Activated naive CD8-positive, alpha-beta T cell treated with anti-CD3 and anti-CD28 coated beads, Interleukin-2, amount 10 ng/mL, durations not matched to agents 7 days and 5 days (primary cell): ENCODE measurements at places on chromosomes 5 and 9. TPM values are rescaled to one million over a fixed set of nuclear protein-coding genes. Genes with fewer than 3 reads are reported as not detected.

Gene NXNL2
- not detected for total RNA-seq

DNA sequence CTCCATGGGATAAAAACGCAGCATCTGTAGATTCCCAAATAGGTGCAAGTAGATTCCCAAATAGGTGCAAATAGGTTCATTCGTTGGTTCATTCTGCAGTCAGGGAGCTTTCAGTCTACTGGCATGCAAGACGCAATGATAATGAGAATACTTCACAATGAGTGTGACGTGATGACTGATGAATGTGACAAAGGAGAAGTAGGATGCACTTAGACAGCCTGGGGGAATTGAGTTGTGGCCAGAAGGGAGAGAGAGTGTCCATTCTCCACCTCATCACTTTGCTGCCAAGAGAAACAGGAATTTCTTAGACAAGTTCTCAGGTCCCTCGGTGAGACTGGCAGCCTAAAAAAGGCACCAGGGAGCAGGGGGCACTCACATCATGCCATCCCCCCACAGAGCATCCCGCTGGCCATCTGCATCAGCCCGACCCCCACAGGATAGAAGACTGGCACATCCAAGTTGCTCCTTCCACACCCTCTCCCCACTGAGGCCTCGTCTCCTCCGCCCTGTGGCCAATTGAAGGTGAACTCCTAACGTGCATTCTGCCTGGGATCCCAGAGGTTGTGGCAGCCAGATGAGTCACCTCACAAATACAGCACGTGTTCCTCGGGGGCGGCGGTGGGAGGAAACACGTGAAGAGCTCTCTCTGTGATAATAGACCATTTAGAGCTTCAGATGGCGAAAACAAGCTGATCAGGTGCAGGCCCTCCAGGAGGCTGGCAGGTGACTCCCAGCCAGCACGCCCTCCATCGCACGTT, 19.9 kb upstream of the KCNIP1 start:
- no peaks in the 10 kb centered on the region for H3K36me3 ChIP-seq
- H3K27me3 ChIP-seq, result peaks cover 19% of the 10 kb centered on the region
- no peak overlapping the region for H3K27ac ChIP-seq
- no peak for DNase-seq
- H3K4me3 ChIP-seq, result no peak overlapping the region
- H3K4me1 ChIP-seq, result no peaks in the 10 kb centered on the region

Gene FAM163B
- not detected for total RNA-seq

GRCh38 chr5:129461711-129462332, 1.7 kb downstream of the ADAMTS19 start:
- no peaks in the 10 kb centered on the region for H3K36me3 ChIP-seq
- peaks cover 40% of the 10 kb centered on the region for H3K27me3 ChIP-seq
- H3K4me3 ChIP-seq, result peak overlapping the region; percentile 73

- no peak overlapping the region for H3K27ac ChIP-seq
- no peak for DNase-seq
- H3K4me3 ChIP-seq, result no peak overlapping the region
- no peaks in the 10 kb centered on the region for H3K4me1 ChIP-seq
- H3K27me3 ChIP-seq, result no peaks in the 10 kb centered on the region
Observed at GRCh38 chr5:167247816-167248215, 1043.6 kb upstream of the WWC1 start.

Gene GPR151
- total RNA-seq, result not detected

DNA sequence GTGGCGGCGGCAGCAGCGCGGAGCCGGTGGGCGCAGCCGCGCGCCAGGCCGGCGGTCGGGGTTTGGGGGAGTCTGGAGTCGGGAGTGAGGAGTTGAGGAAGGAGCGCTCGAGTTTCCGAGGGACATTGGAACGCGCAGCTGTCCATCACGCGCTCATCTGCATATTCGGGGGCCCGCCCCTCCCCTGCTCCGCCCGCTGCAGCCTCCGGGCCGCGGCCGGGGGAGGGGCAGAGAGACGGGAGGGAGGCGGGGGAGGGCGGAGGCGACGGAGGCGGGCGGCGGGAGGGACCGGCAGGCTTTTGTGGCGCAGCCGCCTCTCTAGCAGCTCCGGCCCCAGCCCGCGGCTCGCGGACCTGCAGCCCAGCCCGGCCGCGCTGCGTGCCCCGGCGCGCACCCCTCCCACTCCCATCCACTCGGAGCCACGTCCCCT, at the start of gene IRX2:
IRX2 (minus strand) TSS at position 86 of the 430 bp plus-strand sequence. CDS start 264 bp downstream, outside the sequence.
- peaks cover 56% of the 10 kb centered on the region for H3K27me3 ChIP-seq
- no peak for DNase-seq
- peaks cover 10% of the 10 kb centered on the region for H3K4me1 ChIP-seq
- H3K4me3 ChIP-seq, result peak within 1 kb of the TSS; percentile 31

DNA sequence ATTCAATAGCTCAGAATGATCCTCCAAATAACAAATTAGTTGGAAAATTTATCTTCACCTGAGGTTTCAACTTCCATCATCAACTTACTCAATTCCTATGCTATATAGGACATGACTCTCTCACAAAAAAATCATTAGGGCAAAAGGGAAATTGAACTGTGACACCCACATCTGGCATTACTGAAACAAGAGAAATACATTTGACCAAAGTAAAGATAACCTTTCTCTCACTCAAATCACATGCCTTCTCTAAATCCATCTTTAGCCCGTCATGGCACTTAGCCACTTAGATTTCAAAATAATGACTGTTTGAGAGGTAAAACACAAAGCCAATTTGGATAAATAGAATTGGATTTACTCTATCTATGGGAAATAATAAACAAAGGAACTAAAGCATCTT, 126.4 kb downstream of the ADAMTS6 start:
- no peaks in the 10 kb centered on the region for H3K36me3 ChIP-seq
- H3K27ac ChIP-seq, result no peak overlapping the region
- H3K4me1 ChIP-seq, result no peaks in the 10 kb centered on the region
- no peaks in the 10 kb centered on the region for H3K27me3 ChIP-seq
- no peak overlapping the region for H3K4me3 ChIP-seq
- DNase-seq, result no peak

DNA sequence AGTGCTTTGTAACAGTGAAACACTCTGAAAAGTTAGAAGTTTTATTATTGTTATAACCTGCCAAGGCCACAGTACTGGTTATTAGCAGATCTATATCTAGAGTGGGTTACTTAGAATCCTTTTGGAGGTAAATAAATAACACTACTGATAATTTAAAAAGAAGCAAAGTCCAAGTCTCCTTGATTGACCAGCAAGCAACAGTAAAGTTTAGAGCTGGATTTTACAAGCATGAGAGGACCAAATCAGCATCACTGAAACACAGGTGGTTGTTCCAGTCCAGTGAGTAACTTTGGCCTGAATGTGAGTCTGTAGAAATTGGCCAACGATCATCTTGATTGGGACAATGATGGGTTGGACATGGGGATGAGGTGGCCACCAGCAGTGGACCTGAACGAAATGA, 77.2 kb upstream of the AGXT2 start:
- peaks cover 4% of the 10 kb centered on the region for H3K4me1 ChIP-seq
- no peak overlapping the region for H3K4me3 ChIP-seq
- DNase-seq, result no peak
- peaks cover 40% of the 10 kb centered on the region for H3K27me3 ChIP-seq
- no peaks in the 10 kb centered on the region for H3K36me3 ChIP-seq

Gene RLN1
- total RNA-seq, result 2.9 TPM

- H3K27ac ChIP-seq, result peak overlapping the region; percentile 85
- H3K4me3 ChIP-seq, result peak overlapping the region; percentile 31
- peaks cover 10% of the 10 kb centered on the region for H3K27me3 ChIP-seq
Observed at GRCh38 chr9:91071184-91071990, 269.8 kb downstream of the SYK start.

GRCh38 chr9:2260417-2261306, 245.5 kb downstream of the SMARCA2 start:
- no peak overlapping the region for H3K4me3 ChIP-seq
- H3K36me3 ChIP-seq, result no peaks in the 10 kb centered on the region
- H3K4me1 ChIP-seq, result peaks cover 4% of the 10 kb centered on the region
- DNase-seq, result no peak

GRCh38 chr9:76311537-76311936, 82.7 kb downstream of the RFK start:
- H3K36me3 ChIP-seq, result no peaks in the 10 kb centered on the region
- DNase-seq, result no peak
- H3K4me3 ChIP-seq, result no peak overlapping the region
- H3K27me3 ChIP-seq, result peaks cover 6% of the 10 kb centered on the region

DNA sequence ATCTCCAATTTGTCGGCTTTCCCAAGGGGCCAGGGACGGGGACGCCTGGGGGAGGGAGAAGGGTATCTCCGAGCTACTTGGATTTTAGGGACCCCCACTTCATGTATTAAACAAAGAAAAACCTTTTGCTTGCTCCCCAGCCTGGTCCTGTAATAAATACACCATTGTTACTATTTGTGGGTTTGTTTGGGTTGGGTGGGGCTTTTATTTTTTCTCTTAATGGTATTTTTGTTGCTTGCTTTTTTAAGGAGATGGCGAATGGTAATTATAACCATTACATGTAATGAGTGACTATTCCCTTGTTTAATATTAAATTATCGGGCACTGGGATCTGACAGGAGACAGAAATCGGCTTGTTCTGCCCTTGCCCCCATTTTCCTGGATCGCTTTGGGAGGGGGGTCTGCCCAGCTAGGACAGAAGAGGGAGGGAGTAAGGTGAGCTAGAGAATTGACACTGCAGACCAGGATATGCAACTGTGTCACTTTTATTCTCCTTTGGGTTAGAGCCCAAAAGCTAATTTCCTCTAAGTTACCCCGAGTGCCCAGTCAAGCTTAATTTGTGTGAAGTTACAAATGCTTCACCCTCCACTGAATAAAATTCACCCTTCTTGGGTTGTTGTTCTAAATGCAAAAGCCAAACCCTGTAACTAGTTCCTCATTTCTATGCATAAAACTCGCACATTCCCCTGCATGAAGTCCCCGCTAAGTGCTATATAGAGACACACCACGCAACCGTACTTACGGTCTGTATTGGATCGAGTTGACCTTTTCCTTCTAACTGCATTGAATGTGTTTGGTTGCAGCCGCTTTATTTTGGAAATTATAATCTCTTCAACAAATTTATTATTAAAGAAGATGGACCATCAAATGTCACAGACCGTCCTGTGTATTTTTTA, 1.6 kb upstream of the ZNF608 start:
- peak overlapping the region; percentile 23 for H3K4me3 ChIP-seq
- H3K36me3 ChIP-seq, result no peaks in the 10 kb centered on the region
- DNase-seq, result no peak
- H3K4me1 ChIP-seq, result peaks cover 17% of the 10 kb centered on the region

Gene IL5
- not detected for total RNA-seq
